ENCODE measurements at places on chromosomes 1 and 21.

DNA sequence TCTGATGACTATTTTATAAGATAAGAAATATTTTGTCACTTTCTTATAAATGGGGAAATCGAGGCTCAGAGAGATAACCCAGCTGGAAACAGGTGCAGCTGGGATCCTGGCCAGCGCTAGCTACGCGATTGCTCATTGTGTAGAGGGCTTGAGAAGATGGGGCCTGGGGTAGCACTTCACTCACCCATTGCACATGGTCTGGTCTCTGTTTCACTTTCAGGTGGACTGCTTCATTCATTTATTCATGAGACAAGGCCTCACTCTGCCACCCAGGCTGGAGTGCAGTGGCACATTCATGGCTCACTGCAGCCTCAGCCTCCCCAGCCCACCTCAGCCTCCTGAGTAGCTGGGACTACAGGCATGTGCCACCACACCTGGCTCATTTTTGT is 23.8 kb downstream of the UBE4B start:
- no peak for DNase-seq

DNA sequence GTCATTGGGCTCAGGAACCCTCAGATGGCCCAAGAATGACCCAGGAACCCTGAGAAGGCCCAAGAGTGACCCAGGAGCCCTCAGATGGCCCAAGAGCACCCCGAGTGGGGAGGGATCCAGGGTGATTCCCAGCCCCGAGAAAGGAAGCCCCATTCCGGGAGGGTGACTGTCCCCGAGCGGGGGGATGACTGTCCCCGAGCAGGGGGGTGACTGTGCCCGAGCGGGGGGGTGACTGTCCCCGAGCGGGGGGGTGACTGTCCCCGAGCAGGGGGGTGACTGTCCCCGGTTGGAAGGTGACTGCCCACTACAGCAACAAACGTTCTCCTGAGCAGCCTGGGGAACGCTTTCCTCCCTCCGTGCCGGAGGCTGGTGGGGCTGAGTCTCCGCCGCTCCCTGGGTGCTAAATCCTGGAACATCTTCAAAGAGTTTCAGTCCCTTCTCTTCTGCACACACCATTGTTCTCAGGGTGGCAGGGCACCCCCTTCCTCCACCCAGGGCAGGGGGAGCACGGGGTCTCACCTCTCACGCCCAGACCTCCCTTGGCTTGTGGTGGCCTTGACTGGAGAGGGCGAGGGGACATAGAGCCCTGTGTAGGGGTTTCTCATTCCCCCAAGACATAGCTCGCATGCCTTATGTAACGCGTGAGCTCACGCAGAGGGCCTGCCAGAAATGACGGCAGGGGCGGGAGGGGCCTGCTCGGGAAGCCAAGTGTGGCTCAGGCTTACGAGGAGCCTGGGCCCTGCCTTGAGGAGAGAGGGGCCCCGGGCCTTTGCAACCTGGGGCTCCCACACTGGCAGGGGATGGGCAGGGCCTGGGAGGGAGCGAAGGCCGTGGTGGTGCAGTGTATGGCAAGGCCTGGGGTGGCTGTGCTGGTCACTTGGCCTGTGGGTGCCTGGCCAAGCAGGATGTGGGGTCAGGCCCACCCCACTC is 14.3 kb upstream of the SKI start:
- DNase-seq = no peak

DNA sequence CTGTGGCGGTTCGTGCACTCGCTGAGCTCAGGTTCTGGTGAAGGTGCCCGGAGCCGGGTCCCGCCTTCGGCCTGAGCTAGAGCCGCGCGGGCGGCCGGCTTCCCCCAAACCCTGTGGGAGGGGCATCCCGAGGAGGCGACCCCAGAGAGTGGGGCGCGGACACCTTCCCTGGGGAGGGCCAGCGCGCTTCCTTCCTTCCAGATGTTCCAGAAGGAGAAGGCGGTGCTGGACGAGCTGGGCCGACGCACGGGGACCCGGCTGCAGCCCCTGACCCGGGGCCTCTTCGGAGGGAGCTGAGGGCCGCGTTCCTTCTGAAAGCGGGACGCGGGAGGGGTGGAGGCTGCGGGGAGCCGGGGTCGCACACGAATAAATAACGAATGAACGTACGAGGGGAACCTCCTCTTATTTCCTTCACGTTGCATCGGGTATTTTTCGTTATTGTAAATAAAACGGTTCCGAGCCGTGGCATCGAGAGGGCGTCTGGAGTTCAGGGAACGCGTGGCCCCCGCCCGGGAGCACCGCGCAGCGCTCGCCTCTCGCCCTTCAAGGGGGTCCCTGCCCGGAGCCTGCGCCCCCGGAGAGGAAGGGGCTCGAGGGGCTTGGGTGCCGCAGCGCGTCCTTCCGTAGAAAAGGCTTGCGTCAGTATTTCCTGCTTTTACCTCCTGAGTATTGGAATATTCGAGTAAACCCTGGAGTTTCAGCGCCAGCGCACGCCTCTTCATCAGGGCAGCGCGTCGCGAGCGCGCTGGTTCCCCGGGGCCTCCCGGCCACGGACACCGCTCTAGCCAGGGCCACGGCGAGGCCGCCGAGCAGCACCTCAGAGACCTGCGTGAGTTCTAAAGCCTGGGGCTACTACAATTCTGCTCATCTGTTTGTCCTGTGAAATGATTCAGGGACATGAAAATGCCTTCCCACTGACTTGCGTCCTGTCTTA is 11.5 kb downstream of the YBEY start:
- DNase-seq = no peak

GRCh38 chr1:8764293-8764937 is 53.0 kb downstream of the RERE start:
- DNase-seq = no peak

DNA sequence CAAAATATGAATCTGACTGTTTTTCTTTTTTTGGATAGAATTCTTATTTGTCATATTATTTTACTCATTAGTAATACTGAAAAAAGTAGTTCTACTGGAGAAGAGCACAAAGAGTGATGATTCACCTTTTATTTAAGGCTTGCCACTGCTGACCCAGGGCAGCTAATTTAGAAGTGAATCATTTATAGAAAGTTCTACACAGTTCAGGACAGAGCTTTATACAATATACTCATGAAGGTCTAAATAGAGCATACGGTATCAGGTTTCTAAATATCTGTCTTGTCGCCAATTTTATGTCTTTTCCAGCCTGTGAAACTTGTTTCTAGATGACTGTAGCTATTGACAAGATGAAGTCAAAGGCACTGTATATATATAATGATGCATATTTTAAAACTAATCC is 25.0 kb downstream of the GIPC2 start:
- DNase-seq = no peak

DNA sequence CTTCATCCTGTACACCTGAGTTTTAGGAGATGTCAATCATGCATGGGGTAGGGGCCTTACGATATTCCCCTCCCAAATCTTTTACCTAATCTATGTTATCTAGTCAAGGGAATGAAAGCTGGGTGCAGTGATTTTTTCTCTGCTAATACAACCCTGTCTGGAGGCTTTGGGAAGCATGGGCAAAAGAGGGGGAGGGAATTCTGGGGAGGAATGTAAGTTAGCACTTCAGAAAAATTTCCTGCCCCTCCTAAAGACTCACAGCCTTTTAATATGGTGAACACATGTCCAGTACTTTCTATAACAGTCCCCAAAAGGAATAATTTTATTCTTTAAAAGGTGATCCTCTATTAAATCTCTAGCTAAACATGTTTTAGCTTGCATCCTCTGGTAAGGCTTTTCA is 25.6 kb upstream of the PRELP start:
- DNase-seq = no peak

- DNase-seq = no peak
Observed at GRCh38 chr1:154975409-154976059, 1.1 kb downstream of the CKS1B start.

- DNase-seq = no peak
Observed at GRCh38 chr21:29800056-29800455, 139.7 kb downstream of the GRIK1 start.

DNA sequence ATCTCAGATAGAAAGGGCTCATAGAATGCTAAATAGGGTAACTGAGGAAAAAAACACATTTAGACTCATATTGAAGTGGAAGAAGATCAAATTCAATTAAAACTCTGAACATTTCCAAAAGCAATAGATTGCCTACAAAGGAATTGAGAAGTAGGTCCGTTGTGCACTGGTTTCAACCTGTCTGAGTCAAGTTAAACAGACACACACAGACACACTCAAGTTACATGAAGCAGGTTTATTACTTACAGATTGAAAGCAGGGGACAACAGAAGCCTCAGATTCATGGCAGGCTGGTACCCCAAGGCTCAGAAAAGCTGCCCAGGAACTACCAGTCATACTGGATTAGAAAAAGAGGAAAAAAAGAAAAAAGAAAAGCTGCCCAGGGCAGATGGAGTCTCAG is 20.7 kb upstream of the S100A2 start:
- no peak for DNase-seq
